ENCODE measurements at places on chromosomes 4 and X.
A peak's percentile ranks its signal among the peaks of the same experiment; 100 is the strongest.

DNA sequence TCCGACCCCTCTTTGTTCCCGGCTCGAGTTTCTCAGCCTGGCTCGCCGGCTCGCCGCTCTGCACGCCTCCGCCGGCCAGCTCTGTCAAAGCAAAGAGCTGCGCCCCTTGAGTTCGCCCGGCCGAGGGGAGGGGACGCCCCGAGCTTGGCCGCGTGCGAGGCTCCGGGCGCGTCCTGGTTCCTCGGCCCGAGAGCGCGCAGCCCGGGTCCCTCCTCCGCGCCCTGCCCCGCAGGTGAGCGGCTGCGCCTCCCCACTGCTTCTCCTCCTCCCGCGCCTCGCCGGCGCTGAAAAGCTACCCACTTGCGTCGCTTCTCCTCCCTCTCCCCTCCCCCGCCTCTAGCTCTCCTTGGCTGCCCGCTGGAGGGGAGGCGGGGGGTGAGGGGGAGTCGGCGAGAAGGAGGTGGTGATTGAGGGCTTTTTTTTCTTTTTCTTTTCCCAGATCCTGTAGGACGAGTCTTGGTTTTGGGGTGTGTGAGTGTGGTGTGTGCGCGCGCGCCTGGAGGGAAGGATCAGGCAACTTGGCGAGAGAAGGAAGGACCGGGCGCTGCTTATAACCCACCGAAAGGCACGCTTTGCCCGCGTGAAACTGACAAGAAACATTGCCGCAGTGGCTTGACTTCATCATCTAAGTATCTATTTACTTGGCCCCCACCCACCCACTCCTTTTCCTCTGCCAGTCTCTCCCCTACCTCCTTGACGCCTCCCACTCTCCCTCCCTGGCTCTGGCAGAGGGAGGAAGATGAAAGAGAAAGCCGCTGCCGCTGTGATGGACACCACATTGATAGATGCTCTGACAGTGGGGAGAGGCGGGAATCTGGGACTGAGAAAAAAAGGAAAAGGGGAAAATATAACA lies at the start of gene LEF1:
Gene LEF1, minus strand, starts transcription at position 262 of the 853 bp plus-strand sequence. CDS start 1,165 bp downstream, outside the sequence.
- DNase-seq: peak; percentile 32

GRCh38 chrX:48059296-48059639 lies 12.2 kb downstream of the ZNF630 start:
- no peak for DNase-seq

- no peak for DNase-seq
These were observed 69.3 kb upstream of the IL2 start for GRCh38 chr4:122525865-122526264.

GRCh38 chrX:154718616-154719015 lies 32.3 kb downstream of the GAB3 start:
- no peak for DNase-seq

GRCh38 chr4:168893807-168894206 lies 116.2 kb downstream of the CBR4 start:
- no peak for DNase-seq

GRCh38 chrX:154728431-154729190 lies 22.3 kb downstream of the GAB3 start:
- no peak for DNase-seq

GRCh38 chrX:72095370-72095769 lies 36.3 kb downstream of the RTL5 start:
- DNase-seq: no peak

- no peak for DNase-seq
These were observed 16.1 kb downstream of the RHOH start for GRCh38 chr4:40212674-40213527.

DNA sequence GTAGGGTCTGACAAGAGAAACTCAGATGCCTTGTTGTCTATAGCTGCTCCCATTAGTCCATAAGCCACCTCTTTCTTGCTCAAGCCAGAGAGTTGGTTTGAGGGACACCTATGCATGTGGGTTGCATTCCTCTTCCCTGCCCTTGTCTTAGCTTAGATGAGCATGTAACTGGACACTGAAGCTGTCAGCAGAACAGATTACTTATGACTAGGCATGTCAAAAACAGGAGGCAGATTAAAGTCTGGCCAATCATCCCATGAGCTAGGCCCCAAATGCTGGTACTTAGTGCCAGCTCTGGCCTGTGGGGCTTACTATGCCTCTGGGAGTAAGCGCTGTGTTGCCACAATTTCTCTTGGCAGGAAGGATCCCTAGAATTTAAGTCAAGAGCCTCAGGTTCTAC lies 215.2 kb downstream of the AR start:
- no peak for DNase-seq

- no peak for DNase-seq
These were observed 71.2 kb downstream of the TRPC5 start for GRCh38 chrX:112011376-112011775.

GRCh38 chr4:140047017-140047640 lies 106.9 kb downstream of the MAML3 start:
- DNase-seq: no peak

GRCh38 chr4:139609647-139610046 lies 53.6 kb upstream of the SETD7 start:
- peak; percentile 61 for DNase-seq

DNA sequence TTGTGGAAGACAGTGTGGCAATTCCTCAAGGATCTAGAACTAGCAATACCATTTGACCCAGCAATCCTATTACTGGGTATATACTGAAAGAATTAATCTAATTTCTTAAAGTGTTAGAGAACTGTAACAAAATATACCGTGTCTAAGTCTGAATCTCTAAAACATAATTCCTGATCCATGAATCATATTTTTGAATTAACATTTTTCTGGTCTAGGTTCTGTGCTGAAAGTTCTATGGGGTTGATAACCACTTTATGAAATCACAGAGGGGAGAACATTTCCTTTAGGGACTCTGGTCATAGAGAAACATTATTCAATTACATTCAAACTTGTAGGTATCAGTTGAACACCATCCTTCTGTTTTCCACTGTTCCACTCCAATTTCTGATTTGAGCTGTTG lies 91.9 kb upstream of the ETNPPL start:
- no peak for DNase-seq

DNA sequence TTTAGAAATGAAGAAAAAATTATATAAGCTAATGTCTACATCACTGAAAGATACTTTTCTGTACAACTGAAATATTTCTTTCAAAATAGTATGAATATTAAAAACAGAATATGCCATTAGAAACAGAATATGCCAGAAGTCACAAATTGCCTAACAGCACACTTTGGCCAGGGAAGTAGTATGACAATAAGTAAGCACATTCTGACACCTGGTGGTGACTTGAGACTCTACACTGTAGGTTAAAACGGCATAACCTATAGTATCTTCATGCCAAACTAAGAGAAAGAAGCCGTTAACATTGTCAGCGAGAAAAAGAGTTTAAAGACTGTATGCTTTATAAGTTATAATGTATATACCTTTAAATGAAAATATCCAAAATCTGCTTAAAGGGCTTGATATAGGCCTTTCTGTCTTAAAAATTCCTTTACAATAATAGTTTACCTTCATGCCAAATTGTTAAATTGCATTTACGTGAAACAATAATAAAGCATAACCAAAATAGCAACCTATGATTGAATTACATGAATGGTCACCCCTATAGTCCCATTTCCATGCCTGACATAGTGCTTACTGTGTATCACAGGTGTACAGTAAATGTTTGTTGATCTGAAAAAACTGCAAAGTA lies 32.8 kb downstream of the FAM13A start:
- DNase-seq: peak; percentile 73

DNA sequence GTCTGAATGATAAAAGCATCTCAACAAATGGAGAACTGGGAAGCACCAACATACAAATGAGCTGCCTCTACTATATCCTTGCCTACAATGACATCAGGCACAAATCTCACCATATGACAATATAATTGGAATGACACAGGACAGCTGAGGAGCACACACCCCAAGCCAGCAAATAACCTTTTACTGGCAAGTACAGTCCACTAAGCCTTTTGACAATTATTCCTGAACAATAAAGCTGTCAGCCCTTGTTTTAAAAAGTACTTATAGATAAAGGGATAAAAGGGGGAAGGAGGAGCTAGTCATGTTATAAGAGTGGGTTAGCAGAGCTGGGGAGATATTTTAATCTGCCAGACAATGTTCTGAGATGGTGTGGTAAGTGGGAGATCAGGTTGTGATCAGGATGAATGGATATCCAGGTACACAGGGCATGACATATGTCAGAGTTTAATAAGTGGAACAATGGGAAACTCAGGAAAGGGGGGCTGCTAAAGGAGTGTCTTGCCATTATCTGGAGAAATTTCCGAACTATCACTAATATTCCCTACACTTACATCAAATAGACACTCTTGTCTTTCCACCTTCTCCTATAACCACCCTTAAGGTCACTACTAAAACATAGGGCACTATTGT lies 127.6 kb downstream of the GPC3 start:
- DNase-seq: no peak

- peak; percentile 81 for DNase-seq
These were observed 8.7 kb downstream of the GUCY2F start for GRCh38 chrX:109472939-109473735.

DNA sequence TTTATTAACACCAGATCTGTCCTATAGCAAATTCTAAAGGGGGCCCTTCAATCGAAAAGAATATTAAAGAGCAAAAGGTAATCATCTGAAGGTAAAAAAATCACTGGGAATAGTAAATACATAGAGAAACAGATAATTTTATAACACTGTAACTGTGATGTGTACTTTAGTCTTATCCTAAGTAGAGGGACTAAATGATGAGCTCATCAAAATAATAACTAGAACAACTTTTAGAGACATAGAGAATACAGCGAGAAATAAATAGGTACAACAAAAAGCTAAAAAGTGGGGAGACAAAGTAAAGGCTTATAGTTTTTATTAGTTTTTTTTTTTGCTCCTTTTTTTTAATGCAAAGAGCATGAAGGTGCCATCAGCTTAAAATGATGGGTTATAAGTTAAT lies 17.3 kb upstream of the CT83 start:
- no peak for DNase-seq

GRCh38 chrX:155115174-155115819 lies 44.0 kb downstream of the BRCC3 start:
- no peak for DNase-seq

DNA sequence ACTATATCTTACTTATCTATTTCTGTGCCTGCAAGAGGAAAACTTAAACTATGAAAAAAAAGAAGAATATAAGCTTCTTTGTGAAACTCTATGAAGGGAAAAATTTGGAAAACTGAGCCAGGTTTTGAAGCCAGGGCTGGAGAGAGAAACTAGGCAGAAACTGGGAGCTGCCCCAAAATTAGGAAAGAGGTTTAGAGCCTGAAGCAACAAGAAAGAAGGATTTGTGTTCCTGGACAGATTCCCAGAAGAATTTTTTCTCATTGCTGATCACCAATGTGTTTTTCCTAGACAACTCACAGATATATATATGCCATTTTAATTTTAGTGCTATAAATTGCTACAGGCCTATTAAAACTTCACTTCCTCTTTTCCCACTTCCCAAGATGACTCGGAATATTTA lies 245.0 kb upstream of the GEMIN8 start:
- no peak for DNase-seq

GRCh38 chr4:88283661-88284438 lies 511 bp downstream of the PPM1K start:
- DNase-seq: peak; percentile 59

DNA sequence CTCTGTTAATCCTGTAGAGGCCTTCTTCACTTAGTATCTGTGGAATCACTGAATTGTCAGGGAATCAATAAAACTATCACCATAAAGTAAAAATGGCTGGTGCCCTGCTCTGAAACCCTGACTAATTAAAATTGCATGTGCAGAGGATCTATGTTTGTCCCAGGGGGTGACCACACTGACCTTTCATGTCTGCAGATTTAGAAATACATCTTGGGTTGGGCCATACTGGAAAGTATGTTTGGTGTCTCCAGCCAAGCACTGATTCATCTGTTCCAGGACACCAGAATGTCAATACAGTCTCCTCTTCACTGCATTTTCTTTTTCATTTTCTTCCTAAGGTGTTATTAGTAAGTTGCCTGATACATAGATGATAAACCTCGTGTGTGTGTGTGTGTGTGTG lies 490.9 kb upstream of the INTU start:
- no peak for DNase-seq

GRCh38 chr4:111814961-111815360 lies 330.3 kb upstream of the FAM241A start:
- no peak for DNase-seq
